NCI-H1436 treated with DMSO at 0.1 percent for 48 hours (cell line): ENCODE measurements at places on chromosomes 4 and X.

GRCh38 chr4:32254216-32254615 is 1534.0 kb downstream of the PCDH7 start:
- no peak for DNase-seq

DNA sequence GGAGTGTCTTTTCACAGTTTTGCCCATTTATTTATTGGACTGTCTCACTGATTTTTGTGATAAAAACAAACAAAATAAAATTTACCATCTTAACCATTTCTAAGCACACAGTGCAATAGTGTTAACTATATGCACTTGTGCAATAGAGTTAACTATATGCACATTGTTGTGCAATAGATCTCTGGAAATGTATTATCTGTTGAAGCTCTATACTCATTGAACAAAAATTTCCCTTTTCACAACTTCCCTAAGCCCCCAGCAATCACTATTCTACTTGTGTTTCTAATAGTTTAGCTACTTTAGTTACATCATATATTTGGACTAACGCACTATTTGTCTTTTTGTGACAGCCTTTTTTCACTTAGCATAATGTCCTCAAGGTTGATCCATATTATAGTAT is 59.7 kb upstream of the BEX4 start:
- DNase-seq: no peak

DNA sequence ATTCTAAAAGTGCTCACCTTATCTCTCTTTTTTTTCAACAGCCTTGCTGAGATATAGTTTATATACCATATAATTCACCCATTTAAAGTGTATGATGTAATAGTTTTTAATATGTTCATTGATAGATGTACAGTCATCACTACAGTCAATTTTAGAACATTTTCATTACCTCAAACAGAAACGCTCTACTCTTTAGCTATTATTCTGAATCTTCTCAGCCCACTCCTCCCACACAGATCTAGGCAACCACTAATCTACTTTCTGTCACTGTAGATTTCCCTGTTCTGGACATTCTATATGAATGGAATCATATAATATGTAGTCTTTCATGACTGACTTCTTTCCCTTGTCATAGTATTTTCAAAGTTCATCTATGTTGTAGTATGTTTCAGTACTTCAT is 22.6 kb downstream of the MND1 start:
- DNase-seq: no peak

DNA sequence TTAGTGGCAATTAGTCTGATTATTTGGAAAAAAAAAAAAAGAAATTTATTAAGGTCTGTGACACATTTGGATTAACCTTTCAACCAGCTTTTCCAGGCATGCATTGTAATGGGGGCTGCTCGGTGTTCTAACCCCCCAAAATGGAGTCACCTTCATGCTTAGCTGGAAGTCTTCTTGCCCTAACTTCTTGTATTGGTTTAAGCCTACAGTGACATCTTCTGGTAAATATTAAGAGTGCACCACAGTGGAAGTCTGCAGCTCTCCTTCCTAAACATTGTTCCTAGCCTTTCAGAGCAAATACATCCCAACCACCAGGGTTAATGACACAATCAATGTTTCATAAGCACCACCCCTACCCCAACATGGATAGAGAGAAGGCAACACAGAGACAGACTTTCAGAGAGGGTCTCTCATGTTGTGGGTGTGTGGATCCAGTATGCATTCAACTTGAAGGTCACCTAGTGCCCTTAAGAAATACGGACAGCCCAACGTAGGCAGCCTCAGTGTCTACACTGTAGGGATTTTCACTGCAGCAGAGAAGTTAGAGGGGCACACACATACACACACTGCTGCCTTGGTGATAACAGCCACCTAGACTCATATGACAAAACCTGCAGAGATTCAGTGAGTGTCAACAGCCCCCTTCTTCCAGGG is 142.9 kb upstream of the MBNL3 start:
- DNase-seq: no peak

- DNase-seq: no peak
Observed at GRCh38 chr4:154960476-154960875, 179.4 kb downstream of the RBM46 start.

DNA sequence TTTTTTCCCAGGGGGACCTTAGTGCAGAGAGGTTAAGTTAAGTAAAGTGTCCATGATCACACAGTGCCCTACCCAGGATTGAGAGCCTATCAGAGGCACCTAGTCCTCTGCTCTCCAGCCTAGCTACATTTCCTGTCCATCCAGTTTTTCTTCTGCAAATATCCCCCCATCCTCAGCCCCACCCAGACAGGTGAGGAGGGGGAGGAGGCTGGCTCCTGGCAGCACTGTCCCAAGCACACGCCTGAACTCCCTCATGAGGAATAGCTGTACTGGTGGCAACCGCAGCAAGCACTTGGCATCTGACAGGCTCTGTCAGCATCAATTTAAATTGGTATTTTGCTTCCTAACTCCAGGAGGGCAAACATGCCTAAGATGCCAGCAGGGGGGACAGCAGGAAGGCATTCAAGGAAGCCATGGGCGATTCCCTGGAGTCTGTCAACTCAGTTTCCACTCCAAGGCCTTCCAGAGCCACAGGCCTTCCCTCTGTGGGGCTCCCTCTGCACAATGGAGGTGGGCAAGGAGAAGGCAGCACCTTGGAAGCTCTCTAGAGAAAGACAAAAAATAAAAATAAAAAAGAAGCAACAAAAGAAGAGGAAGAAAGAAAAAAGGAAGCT is 6.4 kb upstream of the FRMPD3 start:
- DNase-seq: no peak

DNA sequence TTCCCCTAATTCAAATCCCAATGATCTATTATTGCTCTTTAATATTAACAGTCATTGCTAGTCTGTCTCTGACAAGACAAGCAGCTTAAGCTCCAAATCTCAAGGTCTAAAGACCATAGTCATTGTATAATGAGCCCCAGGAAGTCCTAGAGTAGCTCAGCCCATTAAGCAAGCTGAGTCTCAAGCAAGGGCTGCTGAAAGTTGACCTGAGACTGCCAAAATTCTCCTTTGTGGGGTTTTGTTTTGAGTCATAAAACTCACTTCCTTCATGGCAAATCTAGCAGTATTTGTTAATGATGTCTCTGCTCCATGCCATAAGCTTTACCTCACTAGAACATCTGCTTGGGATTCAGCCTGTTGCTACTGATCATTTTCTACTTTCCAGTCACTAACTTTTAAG is 313.2 kb downstream of the ANTXR2 start:
- no peak for DNase-seq
